ENCODE measurements at places on chromosomes 5 and 9.
A peak's percentile ranks its signal among the peaks of the same experiment; 100 is the strongest.

DNA sequence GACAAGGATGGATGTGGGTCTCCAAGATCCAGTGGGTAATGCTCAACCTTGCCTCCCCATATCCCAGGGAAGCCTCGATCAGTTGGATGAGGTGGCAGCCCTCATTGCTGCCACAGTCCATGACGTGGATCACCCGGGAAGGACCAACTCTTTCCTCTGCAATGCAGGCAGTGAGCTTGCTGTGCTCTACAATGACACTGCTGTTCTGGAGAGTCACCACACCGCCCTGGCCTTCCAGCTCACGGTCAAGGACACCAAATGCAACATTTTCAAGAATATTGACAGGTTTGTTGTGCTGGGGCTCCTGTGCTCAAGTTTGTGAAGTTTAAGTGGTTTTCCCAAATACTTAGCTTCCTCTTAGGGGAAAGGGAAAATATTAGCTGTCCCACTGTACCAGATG lies 74.0 kb downstream of the WDR41 start:
- DNase-seq, result no peak

DNA sequence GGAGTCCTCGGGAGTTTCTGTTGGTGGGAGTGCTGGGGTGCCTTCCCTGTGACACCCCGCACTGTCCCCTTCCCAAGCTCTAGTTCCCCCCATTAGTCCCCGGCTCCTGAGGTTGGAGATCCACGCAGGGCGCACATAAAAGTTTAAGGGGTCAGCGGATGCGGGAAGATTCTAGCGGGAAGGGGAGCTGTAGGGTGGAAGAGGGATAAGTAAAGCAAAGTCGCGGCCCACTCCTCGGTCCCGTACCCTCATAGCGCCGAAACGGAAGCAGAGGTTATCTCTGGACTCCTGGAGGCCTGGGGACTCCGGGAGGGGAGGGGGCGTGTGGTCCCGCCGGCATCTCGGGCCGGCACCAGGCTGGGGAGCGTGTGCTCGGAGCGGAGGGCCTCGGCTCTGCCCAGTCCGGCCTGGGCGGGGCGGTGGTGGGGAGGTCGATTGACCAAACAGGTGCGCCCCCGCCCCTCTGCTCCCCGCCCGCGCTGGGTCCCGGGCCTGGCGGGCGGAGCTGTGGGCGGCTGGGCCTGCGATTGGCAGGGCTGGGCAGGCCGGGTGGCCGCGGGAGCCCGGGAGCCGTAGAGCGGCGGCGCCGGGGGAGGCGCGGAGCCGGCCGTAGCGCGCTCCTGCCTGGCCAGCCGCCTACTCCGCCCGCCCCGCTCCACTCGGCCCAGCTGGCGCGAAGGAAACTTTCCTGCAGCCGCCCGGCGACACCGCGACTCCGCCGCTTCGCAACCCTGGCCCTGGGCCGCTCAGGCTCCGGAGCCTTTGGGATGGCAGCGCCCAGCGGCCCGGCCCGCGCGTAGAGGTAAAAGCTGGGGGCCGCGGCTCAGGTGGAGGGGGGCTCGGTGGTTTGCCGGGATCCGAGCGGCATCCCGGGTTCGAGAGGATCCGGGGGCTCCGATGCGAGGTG lies 52.2 kb upstream of the DAB2IP start:
- DNase-seq, result no peak

DNA sequence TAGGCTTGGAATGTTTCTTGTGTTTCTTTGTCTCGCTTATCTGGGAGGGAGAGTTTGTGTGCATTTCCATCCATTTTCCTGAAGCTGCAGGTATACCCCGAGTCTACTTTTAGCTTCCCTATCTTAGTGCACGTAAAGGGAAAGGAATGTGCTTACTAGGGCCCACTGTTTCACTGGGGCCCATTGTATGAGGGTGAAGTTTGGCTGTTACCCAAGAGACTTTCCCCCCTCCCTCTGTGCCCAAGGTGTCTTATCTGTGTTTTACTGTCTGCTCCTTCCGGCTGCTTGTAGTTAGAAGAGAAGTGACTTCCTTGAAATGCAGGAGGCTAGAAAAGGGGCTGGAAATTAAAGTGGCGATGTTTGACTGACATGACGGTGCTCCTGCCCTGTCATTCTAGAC lies 12.1 kb upstream of the BTNL3 start:
- DNase-seq, result no peak

DNA sequence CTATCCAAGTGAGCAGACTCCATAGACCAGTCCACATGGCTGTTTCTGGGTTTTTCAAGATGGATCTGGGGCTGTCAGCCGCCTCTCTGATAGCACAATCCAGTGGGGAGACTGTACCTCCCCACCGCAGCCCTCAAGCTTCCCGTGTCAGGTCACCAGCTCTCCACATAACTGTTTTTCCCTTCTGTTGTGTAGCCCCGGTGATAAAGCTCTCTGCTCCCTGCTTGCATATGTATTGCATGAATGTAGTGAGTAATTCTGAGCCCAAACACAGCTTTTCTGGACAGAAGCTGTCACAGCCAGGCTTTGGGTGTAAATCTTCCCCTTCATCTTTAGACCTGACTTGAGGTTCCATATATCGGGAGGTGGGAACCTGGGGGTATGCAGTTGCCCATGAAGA lies 23.1 kb upstream of the CFAP157 start:
- no peak for DNase-seq

DNA sequence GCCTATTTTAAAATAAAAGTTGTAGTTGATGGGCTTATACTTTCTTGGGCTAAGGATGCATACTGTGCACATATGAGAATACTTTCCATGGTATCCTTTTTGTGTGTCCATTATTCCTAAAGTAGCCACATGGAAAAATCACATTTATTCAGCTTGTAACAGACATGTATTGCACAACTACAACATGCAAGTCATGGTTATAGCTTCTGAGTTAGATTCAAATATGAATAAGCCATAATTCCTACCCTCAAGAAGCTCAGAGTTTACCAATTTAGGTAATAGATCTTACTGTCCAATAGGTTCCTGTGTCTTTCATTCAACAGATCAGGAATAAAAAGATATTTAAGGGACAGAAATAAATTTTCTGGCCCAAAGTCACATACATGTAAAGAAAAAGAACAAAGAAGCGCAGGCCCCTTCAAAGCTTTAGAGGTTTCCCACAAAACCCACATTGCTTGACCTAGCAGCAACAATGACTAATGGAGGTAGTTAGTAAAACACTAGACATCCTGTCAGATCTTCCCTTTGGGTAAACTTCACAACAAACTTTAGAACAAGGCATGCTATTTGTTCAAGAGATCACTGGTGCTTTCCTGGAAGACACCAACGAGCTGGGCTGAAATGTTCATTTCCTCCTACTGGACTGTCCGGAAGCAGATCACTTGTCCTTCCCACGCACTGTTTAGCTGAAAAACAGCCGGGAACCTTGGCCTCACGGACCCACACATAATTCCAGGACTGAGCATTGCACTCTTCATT lies 78.4 kb upstream of the ITGA1 start:
- DNase-seq, result no peak

DNA sequence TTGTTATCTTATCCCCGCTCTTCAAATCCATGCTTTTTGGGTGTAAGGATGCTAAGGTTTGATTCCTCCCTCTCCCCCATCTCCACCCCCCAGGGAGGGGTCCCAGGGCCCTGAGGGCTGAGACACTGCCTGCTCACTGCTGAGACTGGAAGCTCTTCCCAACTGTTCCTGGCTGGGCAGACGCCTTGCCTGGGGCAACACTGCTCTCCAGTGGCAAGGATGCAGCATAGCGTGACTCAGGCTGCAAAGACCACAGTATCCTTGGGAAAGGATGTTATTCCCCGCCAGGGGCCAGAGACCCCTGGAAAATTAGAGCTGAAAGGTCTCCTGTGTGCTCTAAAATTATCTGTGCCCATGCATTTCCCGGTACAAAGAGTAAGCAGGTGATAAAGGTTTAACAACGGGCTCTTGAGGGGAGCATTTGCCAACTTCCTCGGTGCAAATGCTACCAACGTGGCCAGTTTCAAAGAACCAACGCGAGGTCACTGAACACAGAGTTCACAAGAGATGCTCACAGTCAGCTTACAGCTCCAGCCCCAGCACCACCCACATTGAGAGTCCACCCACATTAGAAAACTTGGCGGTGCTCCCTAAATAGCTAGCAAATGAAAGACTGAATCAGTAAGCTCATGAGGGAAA lies 271.9 kb downstream of the NSG2 start:
- peak; percentile 47 for DNase-seq

DNA sequence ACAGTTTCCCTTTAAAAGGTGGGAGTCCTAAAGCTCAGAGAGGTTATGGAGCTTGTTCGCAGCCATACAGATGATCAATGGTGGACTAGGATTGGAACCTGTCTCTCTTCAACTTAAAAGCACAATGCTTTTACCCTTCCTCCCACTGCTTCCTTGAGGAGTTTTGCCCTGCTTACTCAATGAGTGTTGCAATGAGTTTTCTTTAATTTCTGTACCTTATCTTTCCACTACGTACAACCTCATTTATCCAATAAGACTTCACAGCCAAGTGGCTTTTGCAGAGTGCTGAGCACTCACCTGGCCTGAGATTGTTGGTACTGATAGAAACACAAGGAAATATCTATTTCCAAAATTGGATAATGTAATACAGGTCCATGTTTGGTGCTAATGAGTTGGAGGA lies 64.7 kb upstream of the ANKRD55 start:
- DNase-seq, result no peak

- no peak for DNase-seq
Measured at GRCh38 chr5:2761921-2762488, 10.5 kb upstream of the IRX2 start.

- DNase-seq, result peak; percentile 33
Measured at GRCh38 chr5:168269937-168270330, 21.5 kb upstream of the WWC1 start.

DNA sequence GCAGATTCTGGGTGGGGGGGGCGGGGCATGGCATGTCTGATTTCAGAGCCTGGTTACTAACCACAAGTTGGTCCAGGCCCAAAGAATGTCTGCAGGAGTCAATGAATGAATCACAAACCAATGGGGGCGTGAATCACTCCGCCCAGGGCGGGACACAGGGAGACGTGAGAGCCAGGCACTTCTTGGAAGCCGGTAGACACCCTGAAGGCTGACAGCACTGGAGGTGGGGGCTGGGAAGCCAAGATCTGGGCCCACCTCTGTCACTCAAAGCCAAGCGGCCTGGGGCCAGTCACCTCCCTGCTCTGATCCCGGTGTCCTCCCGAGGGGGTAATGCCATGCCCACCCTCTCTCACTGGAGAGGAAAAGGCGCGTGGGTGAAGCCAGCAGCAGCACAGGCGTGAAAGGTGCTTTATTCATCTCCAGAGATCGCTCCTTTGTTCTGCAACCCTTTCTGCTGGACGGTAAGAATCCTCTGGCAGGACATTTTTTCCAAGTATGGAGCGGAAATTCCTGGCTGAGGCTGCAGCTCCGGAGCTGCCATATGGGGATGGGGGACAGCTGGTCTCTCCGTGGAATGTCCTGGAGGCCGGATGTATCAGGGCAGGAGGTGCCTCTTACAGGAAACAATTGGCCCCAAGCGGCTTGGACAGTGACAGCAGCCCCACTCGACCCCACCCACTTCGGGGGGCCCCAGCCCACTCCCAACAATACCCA lies 85.0 kb downstream of the STK10 start:
- peak; percentile 94 for DNase-seq

DNA sequence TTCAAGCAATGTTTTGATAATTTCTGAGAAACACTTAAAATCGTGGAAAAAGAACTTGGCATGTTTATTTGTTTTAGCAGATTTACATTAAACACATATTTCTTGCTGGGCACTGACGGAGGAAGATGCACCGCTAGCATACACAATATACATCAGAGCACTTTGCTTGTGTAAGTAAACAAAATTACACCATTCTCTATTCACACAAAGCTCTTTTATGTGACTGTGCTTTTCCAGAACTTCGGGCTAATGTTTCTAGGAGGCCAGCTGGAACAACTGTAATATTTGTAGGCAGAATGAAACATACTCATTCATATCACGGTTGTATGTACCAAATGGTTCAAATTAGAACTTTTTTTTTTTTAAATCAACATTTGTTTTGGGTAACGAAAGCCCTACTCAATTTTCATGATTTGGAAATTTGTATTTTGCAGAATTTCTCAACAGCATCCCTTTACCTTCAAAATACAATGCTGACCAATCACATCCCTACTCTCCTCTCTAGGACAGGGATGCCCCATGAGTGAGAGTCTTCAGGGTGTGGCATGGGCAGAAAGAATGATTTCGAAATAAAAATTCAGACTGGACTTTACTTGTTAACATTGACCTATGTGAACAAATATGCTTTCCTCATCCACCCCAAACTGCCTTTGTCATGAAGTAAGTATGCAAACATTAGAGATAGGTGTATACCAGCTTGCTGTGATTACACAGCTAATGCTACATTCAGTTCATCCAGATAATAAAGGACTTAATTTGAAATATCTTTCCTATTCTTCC lies 425.1 kb downstream of the BNC2 start:
- DNase-seq, result peak; percentile 42

DNA sequence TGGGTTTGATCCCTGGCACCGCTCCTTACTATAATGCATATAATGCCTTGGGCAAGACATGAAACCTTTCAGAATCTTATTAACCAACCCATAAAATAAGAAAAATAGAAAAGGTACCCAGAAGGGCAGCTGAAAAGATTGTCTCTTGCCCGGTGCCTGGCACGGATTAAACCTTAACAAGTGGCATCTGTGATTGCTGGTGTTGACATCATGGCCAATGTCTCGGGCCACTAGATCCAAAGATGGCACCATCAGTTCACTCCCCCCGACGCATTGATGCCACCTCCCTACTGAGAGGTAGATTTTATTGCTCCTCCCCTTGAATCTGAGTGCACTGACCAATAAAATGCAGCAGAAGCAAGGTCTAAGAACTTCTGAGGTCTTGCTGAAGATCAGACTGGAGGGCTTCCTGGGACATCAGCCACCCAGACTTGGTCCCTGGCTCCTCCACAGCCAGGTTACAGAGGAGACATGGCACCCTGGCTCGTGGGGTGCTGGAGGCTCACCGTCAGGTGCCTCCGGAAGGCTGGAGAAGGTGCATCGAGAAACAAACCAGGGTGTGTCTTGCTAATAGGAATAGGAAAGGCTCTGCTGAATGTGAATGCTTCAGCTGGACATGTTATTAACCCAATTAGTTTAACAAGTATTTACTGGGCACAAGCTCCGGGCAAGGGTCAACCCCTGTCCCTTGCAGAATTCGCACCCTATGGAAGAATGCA lies 80.0 kb upstream of the COL5A1 start:
- no peak for DNase-seq

- no peak for DNase-seq
Measured at GRCh38 chr9:93684806-93685543, 108.6 kb downstream of the PHF2 start.

GRCh38 chr9:73577848-73578247 lies 426.2 kb downstream of the ANXA1 start:
- no peak for DNase-seq

GRCh38 chr5:56496581-56497063 lies 263.5 kb upstream of the ANKRD55 start:
- DNase-seq, result no peak
